Stimulated activated CD4-positive, alpha-beta T cell treated with anti-CD3 and anti-CD28 coated beads, Interleukin-15, amount 100 ng/mL, for 48 hours (primary cell): ENCODE measurements at places on chromosomes 7 and 10.

DNA sequence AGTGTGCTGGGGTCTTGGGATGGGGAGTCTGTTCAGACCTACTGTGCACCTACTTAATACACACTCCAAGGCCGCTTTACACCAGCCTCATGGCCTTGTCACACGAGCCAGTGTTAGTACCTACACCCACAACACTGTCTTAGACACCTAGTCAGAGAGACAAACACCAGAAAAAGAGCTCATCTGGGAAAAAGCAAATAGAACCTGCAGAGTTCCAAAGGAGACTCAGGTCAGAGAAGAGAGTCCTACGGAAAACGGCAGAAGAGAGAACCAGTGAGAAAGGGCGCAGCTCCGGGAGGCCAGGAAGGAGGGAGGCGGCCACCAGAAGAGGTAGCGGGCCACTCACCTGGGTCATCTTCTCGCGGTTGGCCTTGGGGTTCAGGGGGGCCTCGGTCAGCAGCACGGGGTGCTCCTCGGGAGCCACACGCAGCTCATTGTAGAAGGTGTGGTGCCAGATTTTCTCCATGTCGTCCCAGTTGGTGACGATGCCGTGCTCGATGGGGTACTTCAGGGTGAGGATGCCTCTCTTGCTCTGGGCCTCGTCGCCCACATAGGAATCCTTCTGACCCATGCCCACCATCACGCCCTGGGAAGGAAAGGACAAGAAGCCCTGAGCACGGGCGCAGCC, 105.3 kb upstream of the TNRC18 start:
- DNase-seq, result no peak

DNA sequence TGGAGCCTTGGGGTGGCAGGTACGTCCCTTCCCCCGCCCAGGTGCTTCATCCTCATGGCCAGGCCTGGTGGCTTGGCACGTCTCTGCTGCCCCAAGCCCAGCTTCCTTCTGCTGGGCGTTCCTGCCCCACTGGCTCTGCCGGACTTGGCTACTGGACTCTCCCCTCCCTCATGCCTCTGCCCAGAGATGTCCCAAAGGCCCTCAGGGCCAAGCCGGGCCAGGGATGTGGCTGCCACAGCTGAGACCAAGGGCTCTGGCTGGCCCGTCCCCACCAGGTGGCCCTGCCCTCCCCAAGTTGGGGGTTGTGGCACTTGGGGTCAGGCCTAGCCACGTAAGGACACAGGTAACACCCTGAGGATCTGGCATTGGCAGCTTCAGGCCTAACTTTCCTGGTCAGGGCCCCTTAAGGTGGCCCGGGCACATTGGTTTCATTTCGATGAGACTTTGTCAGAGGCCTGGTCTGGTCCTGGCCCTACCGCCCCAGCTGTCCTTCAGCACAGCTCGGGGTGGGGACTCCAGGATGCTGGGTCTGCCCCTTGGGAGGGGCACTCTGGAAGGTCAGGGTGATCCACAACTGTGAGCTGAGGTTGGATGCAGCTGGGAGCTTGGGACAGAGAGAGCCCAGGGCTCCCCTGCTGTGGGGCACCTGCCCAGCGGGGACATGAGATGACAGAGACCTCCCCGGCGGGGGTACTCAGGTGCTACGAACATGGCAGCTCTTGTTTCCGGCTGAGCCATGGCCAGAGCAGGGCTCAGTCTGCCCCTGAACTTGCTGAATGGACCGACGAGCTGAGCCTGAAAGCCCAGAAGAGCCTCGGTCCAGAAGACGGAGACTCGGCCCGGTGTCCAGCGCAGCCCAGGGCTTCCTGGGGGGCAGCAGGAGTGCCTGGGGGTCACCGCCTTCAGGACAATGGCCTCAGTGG, 2.9 kb downstream of the BHLHA15 start:
- no peak for DNase-seq

DNA sequence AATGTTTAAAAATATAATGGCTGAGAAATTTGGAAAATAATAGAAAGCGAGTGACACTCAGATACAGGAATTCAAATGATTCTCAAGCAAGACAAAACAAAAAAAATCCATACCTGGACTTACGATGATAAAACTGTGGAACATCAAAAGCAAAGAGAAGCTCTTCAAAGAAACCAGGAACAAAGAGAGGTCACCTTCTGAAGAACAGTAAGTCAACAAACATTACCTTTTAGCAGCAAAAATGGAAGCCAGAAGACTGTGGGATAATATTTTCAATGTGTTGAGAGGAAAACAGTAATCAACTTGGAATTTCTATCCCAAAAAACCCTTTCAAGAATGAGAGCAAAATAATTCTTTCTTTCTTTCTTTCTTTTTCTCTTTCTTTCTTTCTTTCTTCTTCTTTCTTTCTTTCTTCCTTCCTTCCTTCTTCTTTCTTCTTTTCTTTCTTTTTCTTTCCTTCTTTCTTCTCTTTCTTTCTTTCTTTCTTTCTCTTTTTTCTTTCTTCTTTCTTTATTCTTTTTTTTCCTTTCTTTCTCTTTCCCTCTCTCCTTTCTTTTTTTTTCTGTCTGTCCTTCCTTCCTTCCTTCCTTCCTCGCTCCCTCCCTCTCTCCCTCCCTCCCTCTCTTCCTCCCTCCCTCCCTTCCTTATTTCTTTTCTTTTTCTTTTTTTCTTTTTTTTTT, 1.8 kb upstream of the CPA5 start:
- no peak for DNase-seq

DNA sequence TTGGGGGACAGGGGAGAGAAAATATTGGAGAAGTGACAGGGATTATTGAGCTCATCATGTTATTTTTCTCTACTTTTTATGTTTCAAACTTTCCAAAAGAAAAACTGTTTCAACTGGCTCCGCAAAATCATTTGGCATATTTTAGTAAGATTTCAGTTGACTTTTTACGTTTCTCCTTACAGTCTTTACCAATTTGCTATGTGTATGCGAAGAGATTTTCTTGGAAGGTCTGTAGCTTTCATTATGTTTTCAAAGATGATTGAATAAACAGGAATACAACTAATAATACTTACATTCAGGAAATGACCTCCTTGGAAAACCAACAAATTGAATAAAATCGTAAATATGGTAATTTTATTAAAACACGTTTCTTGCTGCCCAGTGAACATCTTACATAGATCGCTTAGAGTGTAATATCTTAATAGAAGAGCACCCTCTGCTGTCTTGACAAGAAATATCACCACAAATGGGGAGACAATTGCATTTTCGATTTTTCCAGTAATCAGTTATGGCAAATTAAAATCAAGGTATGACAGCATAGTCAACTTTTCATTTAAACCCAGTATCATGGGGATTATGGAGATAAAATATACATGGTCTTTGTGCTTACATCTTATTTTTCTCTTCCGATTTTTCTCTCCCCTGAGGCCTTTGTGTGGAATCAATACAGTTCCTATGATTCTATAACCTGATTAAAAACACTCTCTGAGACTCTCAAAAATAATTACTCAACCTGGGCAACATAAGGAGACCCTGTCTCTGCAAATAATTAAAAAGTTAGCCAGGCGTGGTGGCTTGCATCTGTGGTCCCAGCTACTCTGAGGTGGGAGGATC, 43.1 kb downstream of the MBL2 start:
- no peak for DNase-seq

- no peak for DNase-seq
Measured at GRCh38 chr10:44827431-44828006, 83.6 kb upstream of the TMEM72 start.

DNA sequence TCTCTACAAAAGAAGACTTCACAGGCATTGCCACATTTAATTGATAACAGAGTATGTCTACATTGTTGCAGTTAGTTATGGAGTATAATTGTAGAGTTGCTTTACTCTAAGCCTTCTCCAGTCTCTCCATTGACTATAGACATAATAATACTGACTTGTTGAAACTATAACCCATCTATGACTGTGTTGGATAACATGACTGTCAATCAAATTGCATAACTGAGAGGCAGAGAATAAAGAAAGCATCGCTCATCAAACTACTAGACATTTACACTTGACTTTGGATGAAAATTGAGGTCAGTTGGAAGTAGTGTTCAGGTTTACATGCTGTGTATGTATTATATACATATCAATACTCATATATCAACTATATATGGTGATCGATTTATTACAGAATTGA, 3.4 kb upstream of the ATXN7L1 start:
- DNase-seq, result no peak

- peak; percentile 38 for DNase-seq
Measured at GRCh38 chr7:23531050-23531793, 559 bp downstream of the TRA2A start.

DNA sequence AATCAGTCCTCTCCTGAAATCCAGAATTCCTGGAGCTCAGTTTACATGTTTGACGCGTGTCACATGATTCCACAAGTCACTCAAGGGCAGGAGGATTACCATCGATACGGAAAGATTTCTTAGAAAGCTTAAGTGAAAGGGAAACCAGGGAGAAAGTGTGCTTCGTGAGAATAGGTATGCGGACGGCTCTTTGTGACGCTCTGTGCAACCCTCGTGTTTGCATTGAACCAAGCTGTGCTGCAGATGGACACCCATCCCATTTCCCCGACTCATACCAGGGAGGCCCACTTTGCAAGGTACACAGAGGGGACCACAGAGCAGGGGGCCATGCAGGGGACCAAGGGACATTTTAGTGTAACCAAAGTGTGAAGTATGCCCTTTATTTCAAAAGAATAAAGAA, 43.2 kb downstream of the IKZF1 start:
- DNase-seq, result no peak

- no peak for DNase-seq
Measured at GRCh38 chr10:132252412-132252811, 55.3 kb downstream of the STK32C start.

DNA sequence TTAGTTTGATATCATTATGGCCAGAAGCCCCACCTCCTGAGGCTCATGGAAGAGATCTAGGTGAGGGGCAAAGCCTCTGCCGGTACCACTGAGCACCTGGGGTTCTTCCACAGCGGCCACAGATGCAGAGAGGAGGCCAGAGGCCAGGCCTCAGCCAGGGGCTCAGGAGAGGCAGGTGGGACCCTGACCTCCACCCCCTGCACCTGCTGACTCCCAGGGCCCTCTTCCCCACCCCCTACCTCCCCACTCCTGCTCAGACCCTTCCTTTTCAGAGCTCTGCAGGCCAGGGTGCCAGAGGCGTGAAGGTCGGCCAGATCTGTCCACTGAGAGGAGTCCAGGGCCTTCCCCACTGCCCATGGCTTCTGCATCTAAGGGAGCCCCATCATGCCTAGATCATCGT, 178.7 kb upstream of the PPP2R2D start:
- no peak for DNase-seq

DNA sequence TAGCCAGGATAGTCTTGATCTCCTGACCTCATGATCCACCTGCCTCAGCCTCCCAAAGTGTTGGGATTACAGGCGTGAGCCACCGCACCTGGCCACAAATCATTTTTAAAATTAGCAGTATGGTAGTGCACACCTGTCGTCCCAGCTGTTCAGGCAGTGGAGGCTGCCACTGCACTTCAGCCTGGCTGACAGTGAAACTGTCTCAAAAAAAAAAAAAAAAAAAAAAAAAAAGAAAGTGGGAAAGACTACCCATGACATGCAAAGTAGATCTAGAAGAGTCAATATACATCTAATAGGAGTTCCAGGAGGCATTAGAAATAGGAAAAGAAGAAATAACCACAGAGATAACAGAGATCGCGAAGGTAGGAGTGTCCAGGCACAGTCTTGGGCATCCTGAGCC, 3.2 kb downstream of the CSGALNACT2 start:
- no peak for DNase-seq

DNA sequence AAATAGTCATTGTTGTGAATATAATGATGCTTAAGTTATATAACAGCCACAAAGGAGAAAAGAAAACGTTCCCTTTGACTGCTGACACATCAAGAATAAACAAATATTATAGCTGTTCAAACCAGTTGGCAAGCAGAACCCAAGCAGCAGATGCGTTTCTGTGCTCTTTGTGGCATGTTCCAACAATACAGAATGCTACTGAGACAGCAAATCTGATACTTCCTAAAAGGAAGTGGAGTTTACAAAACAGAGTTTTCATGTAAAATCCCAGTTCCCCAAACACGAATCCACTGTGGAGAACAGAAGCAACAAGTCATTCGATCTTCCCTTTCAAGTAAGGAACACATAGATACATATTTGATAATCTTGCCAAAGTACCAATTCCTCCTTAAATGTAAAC, 170.9 kb upstream of the ASAH2 start:
- no peak for DNase-seq

DNA sequence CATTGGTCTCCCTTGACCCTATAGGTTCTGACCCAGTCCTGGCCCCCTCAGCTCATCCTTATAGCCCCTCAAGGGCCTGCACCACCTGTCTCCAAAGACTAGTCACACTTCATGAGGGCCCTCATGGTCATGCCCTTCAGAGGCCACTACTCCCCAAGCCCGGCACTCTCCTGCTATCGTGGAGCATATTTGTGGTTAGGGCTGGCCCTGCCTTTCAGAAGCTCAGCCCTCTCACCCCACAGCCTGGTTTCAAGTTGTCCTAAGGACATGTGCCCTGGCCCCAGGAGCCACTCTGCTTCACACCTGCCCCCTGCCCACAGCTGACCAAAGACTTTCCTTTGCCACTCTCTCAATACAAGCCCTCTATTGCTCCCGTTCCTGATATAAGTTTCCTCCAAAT, 60.3 kb upstream of the LBX1 start:
- DNase-seq, result no peak

- DNase-seq, result no peak
Measured at GRCh38 chr7:25923741-25924460, 228.1 kb upstream of the NFE2L3 start.

GRCh38 chr10:69697006-69697405, 67.0 kb downstream of the FAM241B start:
- no peak for DNase-seq

DNA sequence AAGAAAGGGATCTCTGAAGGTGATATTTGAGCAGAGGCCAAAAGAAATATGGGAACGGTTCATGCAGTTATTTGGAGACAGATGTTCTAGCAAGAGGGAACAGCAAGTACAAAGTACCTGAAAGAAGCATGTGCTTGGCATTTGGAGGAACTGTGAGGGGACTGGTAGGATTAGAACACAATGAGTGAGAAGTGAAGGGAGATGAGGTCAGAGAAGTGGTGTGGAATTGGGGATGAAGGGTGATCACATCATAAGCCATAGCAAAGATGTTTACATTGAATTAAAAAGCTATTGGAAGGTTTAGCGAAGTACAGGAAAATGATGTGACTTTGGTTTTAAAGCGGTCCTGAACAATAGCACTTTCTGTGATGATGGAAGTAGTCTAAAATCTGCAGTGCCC, 402.4 kb upstream of the LRGUK start:
- DNase-seq, result no peak

DNA sequence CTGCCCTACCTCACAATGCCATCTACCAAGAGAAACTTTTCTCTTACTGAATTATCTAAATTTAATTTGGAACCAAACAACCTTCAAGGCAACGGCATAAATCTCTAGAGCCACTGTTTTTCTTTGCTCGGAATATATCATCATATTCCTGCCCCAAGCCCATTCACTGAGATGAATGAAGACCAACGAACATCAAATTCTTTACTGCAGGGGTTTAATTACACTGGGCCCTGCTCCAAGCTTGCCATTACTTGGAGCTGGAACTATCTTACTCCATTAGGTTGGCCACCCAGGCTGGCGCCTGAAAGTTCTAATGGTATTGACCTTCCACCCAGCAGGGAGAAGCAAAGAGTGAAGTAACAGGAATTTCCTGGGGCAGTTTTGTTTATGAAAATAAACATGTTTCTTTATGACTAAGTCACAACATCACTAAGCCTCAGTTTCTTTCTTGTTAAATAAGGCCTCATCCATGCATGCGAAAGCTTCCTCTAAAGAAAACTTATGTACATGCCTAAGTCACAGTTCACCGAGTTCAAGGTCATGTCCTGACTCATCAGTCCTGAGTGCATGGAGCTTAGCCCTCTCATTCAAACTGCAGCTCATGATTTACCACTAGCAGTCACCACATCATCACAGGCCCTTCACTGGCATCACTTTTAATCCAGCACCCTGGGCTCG, 42.1 kb upstream of the ANAPC16 start:
- no peak for DNase-seq
